ENCODE measurements at places on chromosomes 2 and 18.
A peak's percentile ranks its signal among the peaks of the same experiment; 100 is the strongest.

DNA sequence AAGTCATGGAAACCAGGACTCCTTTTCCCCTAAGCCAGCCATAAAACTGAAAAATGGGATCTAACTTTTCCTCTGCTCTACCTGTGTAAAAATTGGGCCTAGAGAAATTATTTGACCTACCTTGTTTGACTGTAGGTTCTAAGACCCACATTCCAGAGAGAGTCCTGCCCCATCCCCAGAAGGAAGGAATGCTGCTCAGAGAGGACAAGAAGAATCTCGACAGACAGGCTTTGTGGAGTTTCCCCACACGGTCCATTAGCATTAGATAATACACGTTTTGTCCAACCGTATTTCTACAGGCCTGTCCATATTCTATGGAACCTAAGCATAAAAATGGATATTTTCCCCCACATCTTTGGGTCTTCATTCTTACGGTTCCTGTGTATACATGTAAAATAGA is 403.3 kb downstream of the METTL4 start:
- DNase-seq: no peak

- DNase-seq: no peak
Measured at GRCh38 chr2:22521620-22522019, 863.4 kb upstream of the KLHL29 start.

GRCh38 chr2:150690870-150691269 is 203.4 kb upstream of the RND3 start:
- DNase-seq: no peak

DNA sequence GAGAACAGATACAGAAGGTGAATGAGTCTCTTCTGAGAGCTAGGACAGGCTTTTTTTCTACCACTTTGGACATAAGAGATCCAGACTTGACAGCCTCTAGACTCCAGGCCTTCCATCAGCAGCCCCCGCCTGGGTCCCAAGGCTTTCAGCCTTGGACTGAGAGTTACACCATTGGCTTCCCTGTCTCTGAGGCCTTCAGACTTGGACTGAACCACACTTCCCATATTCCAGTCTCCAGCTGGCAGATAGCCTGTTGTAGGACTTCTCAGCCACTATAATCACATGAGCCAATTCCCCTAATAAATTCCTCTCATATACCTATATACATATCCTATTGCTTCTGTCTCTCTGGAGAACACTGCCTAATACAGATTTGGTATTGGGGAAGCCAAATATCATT is 128.2 kb downstream of the MCFD2 start:
- DNase-seq: no peak

GRCh38 chr2:218819093-218819492 is 12.5 kb downstream of the PRKAG3 start:
- DNase-seq: no peak

DNA sequence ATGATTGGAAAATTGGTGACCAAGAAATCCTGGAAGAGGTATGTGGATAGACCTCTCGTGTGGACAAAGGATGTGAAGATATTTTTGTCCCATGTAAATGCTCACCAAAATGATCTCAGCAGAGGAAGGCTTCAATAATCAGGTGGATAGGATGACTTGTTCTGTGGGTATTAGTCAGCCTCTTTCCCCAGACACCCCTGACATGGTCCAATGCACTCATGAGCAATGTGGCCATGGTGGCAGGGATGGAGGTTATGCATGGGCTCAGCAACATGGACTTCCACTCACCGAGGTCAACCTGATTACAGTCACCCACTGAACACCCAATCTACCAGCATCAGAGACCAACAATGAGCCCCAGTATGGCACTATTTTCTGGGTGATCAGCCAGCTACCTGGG is 20.2 kb downstream of the CHRNA1 start:
- no peak for DNase-seq

- no peak for DNase-seq
Measured at GRCh38 chr18:77249569-77250500, at the start of gene GALR1. Gene GALR1, plus strand, starts transcription at chr18:77249848. Its CDS starts 701 bp downstream, at chr18:77250549.

DNA sequence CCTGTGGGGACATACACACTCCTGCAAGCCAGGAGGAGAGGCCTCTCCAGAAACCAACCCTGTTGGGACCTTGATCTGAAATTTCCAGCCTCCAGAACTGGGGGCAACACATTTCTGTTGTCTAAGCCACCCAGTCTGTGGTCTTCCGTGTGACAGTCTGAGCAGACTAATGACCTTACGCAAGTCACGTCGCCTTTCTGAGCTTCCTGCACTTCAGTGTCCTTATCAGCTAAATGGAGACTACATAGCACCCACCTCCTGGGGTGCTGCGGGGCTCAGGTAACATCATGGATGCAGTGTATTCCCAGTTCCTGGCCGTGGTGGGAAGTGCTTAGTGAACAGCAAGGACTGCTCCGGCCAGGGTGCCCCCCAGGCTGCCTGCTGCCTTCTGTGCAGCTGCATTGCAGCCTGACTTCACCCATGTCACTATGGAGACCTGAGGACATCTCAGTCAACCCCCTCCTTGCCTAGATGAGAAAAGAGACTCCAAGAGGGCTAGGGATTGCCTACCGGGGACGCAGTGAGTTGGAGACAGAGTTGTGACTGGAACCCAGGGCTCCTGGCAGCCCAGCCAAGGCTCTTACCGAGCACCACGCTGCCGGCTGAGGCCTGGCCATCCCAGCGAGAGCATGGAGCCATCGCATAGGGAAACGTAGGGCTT is 61.2 kb upstream of the FZD5 start:
- DNase-seq: no peak

DNA sequence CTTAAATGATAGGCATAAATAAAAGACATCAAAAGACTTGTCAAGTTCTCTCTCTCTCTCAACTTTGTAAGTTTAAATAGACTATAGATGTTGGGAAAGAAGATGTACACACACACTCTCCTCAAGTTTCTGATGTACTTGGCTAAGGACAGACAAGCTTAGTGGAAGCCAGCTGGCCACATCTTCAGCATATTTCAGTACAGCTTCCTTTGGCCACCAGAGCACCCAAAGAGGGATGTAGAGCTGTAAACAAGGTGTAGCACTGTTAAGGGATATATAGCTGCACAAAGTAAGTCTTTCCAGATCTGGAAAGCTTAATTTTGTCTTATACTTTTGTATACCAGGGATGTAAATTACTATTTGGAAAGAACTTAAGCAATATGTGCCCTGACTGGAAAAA is 64.3 kb upstream of the MSTN start:
- DNase-seq: no peak

DNA sequence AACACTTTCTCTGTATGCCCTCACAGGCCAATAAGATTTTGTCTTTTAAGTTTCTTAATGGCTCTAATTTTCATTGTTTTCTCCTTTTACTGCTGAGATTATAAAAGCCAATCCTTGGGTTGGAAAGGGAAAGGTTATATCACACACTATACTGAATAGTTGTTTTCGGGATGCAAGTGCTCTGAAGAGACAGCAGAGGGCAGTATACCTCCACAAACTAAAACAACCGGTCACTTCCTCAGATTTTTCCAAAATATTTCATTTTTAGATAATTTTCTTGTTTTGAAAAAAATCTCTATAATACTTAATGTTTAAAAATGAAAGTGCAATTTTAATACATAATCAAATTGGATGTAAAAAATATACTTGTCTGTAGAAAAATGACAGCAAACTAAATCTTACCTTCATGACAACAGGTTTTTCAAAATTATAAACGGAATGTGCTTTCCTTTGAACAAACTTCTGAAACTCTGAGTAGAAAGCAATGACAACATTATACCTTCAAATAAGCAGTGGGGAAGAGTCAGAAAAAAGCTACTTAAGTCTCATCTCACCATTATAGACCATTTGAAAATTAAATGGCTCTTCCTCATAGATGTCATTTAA is 82.7 kb downstream of the ORC4 start:
- peak; percentile 1 for DNase-seq
